ENCODE measurements at places on chromosomes 7 and 10.

- peak; percentile 97 for DNase-seq
Observed at GRCh38 chr10:132571650-132572544, 34.3 kb downstream of the INPP5A start.

DNA sequence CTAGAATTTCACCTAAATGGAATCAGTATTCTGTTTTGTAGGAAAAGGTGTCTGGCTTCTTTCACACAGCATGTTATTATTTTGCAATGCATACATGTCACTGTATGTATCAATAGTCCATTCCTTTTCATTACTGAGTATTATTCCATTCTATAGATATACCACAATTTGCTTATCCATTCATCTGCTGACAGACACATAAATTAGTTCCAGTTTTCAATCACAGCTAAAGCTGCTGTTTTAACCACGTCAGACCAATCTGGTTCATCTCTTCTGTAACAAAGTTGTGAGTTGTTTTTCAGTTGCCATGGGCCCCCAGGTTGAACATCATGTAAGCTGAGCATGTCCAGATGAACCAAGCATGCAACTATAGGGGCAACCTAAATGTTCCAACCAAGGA is 282.1 kb upstream of the MKLN1 start:
- no peak for DNase-seq

DNA sequence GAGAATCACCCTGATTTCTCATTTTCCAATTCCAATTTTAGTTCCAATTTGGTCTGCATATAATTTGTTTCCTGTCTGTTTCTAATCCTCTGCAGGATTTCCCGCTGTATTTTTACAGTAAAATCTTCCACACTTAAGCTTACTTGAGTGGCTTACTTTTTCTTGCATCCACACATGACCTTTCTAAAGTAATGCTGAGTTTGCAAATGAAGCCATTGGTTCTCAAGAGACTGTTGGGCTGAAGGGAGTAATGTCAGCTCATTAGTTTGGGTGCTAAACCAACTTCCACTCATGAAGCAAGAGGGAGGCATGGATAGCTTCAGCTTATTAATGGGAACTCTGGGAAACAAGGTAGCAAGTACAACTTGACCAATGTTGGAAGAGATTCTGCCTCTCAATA is 146.4 kb downstream of the SNX10 start:
- no peak for DNase-seq

DNA sequence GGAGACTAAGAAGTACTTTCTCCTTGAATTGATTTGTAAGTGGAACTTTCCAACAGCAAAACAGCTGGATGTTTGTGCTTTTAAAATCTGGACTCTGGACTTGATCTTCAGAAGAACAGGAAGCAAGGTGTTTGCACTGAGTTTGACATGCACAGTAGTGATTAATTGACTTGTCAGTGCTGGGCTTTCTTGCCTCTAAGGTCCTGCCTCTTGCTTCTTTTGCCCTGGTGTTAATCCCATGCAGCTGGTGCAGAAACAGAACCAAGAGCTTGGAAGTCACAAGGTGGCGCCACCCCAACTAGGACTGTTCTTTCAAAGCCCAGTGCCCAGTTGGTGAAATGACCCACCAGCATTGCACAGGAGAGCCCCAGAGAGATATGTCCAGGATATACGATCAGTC is 66.8 kb upstream of the SEPHS1 start:
- DNase-seq: no peak

DNA sequence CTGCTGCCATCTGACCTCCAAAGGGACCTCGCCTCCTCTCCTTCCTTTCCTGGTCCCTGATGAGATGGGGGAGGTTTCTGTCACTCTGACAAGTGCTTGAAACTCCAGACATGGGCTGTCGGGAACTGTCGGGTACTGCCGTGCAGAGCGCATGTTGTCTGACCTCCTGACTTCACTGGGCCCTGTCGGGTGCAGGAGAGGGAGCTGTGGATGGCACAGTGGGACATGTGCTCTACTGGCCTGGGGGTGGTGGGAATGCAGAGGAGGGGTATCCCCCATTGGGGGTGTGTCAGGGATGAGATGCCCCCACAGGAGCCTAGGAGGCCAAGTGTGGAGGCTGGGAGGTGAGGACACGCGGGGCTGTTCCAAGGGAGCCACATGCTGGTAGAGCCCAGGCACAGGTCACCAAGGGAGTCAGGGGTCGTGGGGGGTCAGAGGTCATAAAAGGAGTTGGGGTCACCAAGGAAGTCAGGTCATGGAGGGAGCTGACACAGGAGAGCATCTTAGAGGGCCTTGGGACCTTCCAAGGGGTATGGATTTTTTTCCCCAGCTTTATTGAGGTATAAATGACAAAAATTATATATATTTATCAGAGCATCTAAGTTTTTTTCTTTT is 30.9 kb downstream of the TMEM120A start:
- DNase-seq: no peak

DNA sequence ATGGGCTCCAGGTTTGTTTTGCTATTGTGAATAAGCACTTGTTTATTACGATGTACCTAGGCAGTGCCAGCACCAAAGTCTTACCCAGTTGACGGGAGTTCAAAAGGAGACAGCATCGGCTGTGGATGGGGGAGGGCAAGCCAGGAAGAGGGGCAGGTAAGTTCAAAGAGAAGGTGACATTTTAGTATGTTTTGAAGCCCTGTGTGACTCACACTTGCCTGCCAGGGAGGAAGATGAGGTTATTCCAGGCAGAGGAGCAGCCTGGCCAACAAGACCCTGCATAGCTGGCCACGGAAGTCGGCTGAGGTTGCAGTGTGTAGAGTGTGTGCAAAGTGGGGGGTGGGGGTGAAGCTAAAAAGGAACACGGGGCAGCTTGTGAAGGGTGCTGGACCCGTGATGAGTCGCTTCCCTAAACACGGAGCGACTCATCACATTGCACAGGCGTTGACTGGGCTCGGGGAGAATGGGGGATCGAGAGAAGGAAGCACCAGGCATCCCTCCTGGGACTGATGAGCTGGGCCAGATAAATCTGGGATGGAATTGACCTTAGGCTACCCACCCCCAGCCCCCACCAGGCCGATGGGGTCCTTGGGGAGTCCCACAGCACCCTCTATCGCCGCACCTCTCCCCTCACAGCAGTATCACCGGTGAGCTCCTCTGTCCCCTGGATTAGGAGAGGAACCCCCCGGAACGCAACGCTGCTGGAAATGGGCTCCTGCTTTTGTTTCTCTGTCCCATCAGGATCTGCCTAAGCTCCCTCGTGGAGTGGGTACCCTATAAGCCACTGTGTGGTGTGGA is 97.9 kb upstream of the IKZF1 start:
- DNase-seq: peak; percentile 29

Measured in NK-92 treated with Interleukin-12 subunit alpha and Interleukin-12 subunit beta, amount 100 ng/mL, for 24 hours (cell line).